ENCODE measurements at places on chromosomes 3 and 15. TPM values are rescaled to one million over a fixed set of nuclear protein-coding genes. Genes with fewer than 3 reads are reported as not detected.

LXN gene
- total RNA-seq: 152 TPM

IGF2BP2 gene
- 40.1 TPM for total RNA-seq

EIF4E3 gene
- total RNA-seq: 2.2 TPM

CHRM5 gene
- not detected for total RNA-seq

MME gene
- 50.4 TPM for total RNA-seq

NCEH1 gene
- 5.7 TPM for total RNA-seq

MON1A gene
- total RNA-seq: 12.8 TPM

APOD gene
- total RNA-seq: 2.9 TPM

SPTBN5 gene
- total RNA-seq: 0.57 TPM

CLDN16 gene
- total RNA-seq: 0.09 TPM

PIGB gene
- total RNA-seq: 2.9 TPM

ASB14 gene
- not detected for total RNA-seq

VILL gene
- total RNA-seq: 2.4 TPM

FNDC3B gene
- total RNA-seq: 53.0 TPM

SNTN gene
- not detected for total RNA-seq

ACOX2 gene
- 19.2 TPM for total RNA-seq

CCR4 gene
- not detected for total RNA-seq
